ENCODE measurements at places on chromosomes 13 and 19.

DNA sequence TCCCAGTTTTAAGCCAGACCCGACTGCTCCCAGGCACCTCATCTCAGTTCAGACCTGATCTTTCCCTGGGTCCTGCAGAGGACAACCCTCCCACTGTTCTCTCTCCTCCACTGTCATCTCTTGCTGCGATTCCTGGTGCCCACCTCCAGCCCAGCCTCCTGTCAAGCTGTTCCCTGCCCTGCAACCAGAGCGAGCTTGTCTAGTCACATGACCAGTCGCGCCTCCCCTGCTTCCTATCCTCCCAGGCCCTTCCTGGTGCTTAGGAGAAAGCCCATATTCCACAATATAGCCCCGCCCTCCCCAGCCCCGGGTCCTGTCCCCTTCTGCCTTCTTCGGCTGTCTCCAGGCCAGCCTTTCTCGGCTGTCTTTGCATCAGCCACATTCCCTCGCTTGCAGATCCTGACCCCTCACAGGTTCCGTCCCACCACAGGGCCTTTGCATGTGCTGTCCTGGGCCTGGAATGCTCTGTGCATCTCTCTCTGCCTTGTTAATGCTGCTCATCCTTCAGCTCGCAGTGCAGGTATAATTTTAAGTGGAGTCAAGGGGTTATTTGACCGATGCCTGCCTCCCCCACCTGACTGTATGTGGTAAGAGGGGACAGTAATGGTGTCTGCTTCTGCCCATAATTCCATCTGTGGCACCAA lies 88.8 kb downstream of the IER2 start:
- DNase-seq = no peak

DNA sequence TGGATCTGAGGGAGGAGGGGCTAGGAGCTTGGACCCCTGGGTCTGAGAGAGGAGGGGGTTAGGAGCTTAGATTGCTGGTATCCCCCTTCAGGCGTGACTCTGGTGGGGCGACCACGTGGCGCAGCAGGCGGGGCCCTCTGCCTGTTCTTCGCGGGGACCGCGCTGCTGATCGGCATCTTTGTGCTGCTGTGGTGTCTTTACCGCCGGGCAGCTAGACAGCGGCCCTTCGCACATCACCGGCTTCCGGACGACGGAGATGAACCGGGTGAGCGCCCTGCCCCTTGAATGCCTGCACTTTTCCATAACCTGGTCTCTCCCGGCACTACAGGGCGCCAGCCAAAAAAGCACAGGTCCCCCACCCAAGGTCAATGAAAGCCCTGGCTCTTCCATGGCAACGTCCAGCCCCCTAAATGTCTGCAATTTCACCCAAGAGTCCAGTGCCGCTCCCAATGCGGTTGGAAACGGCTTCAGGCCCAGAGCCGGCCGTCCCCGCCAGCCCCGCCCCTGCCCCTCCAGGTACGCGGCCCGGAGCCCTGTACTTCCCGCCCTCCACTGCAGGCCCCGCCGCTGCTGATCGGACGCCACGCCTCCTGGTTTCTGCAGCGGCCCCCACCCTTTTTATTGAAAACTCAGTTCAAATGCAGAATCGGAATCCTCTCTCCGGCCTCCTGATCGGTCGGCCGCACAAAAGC lies 2.8 kb downstream of the GFY start:
- DNase-seq = no peak

GRCh38 chr19:8481201-8481600 lies 21.2 kb downstream of the PRAM1 start:
- no peak for DNase-seq

DNA sequence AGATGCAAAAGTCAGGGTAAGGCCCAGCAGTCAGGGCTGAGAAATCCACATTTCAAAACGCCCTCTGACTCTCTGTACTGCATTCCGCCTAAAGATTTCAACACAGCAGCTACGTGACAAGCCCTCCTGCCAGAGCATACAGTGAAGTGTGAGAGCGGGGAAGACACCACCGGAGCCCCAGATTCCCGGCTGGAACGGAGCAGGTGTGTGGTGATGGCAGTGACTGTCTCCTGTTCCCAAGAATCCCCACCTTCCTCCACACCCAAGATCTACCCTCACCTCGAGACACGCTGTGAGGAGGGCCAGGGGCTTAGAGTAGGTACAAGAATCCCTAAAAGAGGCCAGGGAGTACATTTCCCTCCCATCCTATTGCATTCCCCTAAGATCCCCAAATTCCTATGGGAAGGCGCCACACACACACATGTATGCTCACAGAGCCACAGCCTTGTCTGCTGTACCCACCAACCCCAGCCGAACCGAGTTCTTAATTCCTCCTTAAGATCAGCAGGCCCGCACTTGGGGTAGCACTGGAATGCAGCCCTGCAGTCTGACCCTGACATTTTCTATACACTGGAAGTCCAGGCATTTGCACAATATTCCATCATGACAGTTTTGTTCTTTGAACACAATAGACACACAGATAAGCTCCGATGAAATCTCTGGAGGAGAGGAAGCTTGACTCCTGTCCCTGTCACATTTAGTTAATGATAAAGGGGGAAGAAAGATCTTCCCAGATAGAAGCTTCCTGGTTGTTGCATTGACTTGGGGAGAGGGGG lies 102.9 kb downstream of the FOXO1 start:
- no peak for DNase-seq

DNA sequence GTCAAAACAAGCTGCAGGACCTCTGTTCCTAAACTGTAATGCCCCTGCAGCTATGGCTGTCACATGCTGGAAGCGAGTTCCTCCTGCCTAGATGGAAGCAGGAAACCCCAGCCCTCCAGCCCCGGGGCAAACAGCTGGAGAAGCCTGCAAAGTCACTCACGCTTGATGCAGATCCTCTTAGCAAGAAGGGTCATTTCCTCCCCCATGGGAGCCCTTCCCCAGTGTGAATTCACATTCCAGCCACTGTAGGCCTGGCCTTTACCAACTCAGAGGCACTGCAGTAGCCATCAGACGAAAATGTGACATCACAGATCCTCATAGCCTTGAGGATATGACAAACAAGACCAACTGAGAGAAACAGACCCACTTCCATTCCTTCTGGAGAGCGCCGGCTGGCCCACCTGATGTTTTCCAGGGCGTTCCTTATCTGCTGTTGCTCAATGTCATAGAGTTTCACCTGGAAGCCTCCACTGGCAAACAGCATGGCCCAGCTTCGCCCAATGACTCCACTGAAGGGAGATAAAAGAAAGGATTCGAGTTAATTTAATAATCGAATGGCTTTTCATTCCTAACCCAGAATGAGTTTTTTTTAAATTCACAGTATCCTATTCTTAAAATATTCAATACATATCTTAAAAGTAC lies 13.5 kb downstream of the CRYL1 start:
- DNase-seq = no peak

DNA sequence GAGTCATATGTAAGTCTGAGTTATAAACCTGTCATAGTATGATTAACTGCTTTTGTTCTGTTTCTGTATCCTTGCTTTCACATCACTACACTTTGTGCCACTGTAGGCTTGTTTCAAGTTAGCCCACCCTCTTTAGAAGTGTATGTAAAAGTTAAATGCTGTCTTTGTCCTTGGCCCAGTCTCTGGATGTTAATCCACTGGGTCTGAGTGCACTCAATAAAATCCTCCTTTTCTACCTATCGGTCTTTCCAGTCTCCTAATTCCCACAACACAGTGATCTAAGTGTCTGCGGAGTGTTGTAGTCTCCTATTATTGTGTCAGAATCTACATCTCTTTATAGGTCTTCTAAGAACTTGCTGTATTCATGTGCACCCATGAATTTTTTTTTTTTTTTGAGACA lies 14.1 kb downstream of the ZNF429 start:
- DNase-seq = no peak

GRCh38 chr13:33004511-33004910 lies 11.7 kb upstream of the KL start:
- no peak for DNase-seq

GRCh38 chr13:111327730-111328573 lies 7.5 kb downstream of the TEX29 start:
- no peak for DNase-seq

DNA sequence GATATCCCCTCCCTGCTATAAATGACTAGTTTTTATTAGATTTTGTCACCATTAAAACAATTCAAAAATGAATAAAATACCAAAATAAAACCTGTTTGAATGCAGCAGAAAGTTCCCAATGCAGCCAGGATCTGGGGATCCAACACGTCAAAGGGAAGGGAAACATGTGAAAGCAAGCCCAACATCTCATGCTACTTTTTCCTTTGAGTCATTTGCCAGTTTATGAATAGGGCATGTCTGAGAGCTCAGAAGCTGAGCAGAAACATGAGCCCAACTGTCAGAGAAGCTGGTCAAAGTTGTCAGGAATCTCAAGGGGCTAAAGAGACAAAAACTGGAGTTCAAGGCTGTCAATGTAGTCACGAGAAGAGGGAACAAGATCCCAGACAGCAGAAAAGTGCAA lies 526.4 kb downstream of the KLF5 start:
- no peak for DNase-seq

GRCh38 chr19:367561-367960 lies 23.0 kb upstream of the MIER2 start:
- no peak for DNase-seq

DNA sequence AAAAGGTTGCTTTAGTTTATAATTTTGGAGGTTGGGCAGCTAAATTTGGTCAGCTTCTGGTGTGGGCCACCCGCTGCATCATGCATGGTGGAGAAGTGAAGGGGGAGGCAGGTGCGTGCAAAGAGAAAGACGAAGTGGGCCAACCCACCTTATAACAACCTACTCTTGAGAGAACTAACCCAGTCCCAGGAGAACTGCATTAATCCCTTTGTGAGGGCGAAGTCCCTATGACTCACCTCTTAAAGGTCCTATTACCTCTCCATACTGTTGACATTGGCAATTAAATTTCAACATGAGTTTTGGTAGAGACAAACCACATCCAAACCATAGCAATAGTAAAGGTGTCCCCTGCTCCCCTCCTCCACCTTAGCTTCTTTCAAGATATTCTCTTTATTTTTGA lies 7.7 kb upstream of the FGF9 start:
- DNase-seq = no peak

DNA sequence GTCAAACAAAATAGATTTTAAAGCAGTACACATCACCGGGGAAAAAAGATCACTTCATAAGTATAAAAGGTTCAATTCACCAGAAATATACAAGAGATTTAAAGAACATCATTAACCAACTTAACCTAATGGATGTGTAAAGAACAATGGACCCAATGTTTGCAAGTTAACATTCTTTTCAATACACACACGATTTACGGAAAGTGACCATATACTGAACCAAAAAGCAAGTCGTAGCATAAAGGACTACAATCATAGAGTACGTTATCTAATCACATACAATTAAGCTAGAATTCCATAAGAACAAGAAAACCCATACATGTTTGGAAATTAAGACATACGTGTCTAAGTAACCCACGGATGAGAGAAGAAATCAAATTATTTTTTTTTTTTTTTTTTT lies 9.6 kb downstream of the TGDS start:
- no peak for DNase-seq

- DNase-seq = no peak
Measured at GRCh38 chr19:15923702-15924101, 10.6 kb downstream of the CYP4F11 start.

DNA sequence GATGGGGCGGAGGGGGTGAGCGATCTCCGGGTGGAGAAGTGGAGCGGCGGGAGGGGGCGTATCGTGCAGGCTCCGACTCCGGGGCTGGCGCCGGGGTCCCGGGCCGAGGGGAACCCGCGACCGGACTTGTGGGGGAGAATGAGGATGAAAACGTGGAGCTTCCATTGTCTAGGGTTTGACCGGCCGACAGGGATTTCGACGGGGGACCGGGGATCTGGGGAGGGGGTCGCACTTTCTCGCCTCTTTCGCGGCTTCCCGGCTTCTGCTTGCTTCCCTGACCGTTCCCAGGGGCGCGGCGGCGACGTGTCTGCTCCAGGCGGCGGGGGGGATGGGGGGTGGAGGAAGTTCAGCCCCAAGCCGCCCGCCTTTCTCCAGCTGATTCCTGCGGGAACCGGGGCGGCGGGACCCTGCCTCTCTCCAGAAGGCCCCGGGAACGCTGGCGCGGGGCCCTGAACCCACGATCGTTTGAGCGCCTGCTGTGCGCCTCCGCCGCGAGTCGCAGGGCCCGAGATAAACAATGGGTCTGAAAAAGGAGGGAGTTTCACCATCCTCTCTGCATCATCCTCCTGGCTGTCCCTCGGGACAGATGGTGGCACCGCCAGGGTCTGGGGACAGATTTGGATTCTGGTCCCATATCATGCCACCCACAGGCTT lies 790 bp downstream of the TPM4 start:
- peak; percentile 31 for DNase-seq

DNA sequence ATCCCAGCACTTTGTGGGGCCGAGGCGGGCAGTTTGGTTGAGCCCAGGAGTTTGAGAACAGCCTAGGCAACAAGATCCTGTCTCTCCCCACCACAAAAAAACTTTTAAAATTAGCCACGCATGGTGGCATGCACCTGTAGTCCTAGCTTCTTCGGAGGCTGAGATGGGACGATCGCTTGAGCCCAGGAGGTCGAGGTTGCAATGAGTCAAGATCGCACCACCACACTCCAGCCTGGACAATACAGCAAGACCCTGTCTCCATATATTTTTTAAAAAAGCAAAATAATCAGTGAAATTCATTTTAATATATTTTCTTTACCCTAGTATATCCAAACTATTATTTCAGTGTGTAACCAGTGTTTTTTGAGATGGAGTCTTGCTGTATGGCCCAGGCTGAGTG lies 8.2 kb downstream of the AP2A1 start:
- DNase-seq = no peak

DNA sequence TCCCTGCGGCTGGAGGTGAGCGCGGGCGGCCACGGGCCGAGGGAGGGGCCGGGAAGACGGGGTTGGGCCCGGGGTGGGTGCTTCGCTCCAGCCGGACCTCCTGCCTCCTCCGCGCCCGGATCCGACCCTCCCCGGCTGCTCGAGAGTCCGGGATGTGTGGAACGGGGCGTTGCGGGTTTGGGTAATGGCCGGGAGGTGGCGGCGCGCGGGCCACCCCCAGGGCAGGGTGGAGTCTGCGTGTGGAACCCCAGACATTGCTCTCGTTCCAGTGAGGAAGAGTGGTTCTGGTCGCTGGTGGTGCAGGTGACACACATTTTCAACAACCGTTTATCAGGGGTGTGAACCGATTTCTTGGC lies 38.8 kb downstream of the ARHGEF7 start:
- DNase-seq = no peak

- DNase-seq = no peak
Measured at GRCh38 chr13:76245920-76246319, 609.8 kb downstream of the LMO7 start.

DNA sequence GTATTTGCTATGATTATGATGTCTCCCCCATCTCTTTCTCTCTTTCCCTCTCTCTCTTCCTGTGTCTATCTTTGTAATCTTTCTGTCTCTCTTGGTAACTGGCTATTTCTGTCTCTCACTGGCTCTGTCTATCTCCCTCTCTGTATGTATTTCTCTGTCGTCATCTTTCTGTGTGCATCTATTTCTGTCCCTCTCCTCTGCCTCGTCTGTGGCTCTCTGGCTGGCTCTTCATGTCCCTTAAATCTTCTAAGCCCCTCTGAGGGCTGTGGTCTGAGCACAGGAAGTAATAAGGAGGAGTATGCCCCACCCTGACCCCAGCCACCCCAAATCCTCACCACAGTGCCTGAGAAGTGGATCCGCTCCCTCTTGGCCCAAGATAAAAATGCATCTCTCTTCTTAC lies 104.4 kb downstream of the DNAJC15 start:
- no peak for DNase-seq

GRCh38 chr13:109670776-109671175 lies 115.6 kb downstream of the IRS2 start:
- DNase-seq = no peak
